ENCODE measurements at places on chromosomes 4 and X.

DNA sequence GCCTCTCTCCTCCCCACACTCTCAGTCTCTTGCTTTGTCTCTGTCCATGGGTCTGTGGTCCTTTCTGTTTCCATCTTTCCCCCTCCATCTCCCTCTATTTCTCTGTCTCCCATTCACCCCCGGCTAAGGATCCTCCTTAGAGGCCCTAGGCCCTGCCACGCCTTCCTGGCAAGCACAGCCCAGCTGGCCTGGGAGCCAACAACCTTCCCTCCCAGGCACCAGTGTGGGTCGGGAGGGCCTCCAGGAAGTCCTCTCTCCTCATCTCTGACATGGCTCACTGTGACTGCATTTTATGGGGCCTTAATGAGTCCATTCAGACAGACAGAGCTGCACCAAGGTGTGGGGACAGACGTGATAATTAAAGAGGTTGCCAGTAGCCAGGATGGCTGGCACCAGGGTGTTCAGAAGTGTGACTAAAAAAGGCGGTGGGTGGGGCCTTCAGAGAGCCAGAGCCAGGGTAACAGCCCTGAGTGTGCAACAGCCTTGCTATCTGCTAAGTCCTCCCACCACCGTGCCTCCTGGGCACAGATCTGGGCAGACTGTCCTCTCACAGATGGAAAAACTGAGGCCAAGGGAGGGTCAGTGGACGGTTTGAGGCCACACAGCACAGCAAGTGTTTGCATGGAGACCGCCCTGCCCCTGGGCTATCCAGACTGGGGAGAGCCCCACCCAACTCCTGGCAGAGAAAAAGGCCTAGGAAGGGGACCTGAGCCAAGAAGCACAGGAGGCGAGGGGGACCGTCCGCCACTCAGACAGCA, 31.5 kb downstream of the BLOC1S4 start:
- no peak for DNase-seq

DNA sequence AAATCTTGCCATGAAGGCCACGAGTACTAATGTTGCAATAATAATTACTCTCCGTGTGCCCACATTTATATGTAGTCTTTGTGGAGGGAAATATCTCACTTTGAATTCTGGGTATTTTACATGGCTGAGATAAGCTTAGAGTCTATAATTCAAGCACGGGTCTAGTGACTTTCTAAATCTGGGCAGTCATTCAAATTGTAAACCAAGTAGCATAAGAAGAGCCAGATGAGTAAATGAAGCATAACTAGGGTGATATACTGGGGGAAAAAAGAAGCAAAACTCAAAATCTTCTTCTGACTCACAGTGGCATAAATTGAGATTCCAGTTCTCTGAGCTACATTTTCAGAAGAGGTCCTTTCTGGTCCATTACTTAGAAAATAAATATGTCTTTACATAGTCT, 53.0 kb downstream of the MAPK10 start:
- DNase-seq, result no peak

- DNase-seq, result no peak
Observed at GRCh38 chr4:38948551-38948950, 80.9 kb downstream of the FAM114A1 start.

DNA sequence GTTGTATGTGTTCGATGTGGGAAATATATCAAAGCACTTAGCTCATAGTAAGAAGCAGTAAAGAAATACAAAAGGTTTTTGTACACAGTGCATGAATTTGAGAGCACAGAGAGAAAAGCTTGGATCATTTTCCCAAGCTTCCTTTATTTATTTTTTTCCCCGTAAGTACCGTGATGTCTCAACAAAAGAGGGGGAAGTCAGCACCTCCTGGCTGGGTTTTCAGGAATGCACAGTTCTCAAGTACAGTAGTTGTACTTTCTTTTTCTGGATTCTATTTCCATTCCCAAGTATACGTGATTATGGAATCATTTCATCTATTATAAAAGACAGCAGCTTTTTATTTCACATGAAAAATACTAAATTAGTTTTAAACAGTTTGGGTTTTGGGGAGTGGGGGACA, 171.5 kb upstream of the EDNRA start:
- DNase-seq, result no peak

DNA sequence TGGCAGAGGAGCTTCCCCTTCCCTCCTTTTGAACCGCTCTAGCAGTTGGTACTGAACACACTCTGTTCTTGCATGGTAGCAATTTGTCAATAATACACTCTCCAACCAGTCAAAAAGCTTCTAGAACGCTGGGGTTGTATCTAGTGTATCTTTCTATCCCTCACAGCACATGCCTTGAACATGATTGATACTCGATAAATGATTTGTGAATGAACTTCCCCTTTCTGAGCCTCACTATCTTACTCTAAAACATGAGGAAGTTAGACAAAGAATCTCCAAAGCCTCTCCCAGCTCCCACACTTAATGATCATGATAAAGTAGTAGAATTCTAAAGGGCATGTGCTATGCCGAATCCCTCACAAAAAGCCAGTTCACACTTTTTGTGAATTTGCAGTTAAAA, 64.4 kb downstream of the DLG3 start:
- DNase-seq, result no peak

Measured in activated T-helper 9 cell treated with anti-CD3 and anti-CD28 coated beads, Interleukin-2, amount 50 U/mL, for 16 hours (primary cell).